ENCODE measurements at places on chromosomes 2 and 18.

DNA sequence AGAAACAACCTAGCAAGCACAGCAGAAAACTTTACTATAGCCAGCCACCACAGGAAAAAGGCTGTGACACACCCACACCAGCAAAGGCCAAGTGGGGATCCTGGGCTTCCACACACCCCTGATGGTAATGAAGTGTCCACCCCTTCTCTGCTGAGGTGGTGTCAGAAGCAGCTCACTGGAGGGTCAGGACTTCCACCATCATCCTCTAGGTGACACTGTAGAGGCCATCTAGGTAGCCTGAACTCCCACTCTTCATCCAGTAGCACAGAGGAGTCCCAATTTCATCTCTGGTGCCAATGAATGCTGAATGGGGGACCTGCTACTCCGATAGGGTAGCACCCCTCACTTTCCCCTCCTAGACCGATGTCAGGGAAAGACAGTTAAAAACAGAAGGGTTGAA is 1544.4 kb downstream of the LRP1B start:
- peak; percentile 13 for DNase-seq

DNA sequence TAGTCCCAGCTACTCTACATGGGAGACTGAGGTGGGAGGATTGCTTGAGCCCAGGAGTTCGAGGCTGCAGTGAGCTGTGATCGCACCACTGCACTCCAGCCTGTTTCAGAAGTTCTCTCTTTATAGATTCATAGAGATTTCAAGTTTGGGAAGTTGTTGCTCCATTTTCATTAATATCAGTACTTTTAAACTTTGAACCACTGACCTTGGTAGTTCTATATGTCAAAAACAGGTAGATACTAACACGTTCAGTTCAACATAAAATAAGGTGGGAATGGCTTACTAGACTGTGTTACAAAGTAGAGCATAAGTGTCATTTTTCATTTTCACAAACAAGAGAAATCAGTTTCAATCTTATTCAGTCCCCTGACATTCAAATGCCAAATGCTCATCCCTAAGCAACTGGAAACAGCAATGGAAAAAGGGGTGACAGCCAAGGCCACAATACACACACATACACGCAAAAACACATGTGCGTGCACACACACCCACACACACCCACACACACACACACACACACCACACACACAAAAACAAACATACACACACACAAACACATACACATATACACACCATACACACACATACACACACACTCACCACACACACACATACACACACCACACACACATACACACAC is 71.7 kb downstream of the PIEZO2 start:
- DNase-seq, result no peak

GRCh38 chr2:159204381-159205144 is 81.9 kb downstream of the WDSUB1 start:
- no peak for DNase-seq

DNA sequence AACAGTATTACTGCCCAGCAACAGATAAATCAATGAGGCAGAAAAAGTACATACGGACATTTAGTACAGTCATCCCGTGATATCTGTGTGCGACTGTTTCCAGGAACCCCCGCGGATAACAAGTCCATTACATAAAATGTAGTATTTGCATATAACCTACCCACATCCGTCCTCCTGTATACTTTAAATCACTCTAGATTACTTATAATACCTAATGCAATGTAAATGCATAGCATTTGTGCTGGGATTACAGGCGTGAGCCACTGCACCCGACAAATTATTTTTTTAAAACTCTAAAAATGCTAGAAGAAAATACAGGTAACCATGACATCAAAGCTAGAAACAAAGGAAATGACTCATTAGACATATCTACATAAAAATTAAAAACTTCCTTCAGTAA is 91.6 kb downstream of the FAM161A start:
- DNase-seq, result no peak

DNA sequence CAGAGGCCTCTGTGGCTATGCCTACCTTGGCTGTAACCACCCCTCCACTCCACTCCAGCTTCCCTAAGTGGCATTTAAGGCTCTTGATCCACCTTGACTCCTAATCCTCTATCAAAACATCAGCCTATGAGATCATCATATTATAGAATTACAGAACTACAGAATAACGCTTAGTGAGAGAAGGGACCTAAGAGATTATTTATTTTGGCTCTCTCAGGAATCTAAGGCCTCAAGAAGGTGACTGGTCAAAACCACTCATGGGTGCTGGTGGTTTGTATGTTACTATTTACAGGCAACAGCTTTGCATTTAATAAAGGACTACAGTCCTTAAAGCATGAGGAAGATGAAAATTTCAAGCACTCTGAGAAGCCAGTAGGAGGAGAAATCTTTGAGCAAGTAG is 118.8 kb downstream of the FSHR start:
- DNase-seq, result no peak

- no peak for DNase-seq
These were observed 156.2 kb upstream of the DNMT3A start for GRCh38 chr2:25497918-25498407.

GRCh38 chr2:196238836-196239380 is 67.5 kb upstream of the STK17B start:
- no peak for DNase-seq

DNA sequence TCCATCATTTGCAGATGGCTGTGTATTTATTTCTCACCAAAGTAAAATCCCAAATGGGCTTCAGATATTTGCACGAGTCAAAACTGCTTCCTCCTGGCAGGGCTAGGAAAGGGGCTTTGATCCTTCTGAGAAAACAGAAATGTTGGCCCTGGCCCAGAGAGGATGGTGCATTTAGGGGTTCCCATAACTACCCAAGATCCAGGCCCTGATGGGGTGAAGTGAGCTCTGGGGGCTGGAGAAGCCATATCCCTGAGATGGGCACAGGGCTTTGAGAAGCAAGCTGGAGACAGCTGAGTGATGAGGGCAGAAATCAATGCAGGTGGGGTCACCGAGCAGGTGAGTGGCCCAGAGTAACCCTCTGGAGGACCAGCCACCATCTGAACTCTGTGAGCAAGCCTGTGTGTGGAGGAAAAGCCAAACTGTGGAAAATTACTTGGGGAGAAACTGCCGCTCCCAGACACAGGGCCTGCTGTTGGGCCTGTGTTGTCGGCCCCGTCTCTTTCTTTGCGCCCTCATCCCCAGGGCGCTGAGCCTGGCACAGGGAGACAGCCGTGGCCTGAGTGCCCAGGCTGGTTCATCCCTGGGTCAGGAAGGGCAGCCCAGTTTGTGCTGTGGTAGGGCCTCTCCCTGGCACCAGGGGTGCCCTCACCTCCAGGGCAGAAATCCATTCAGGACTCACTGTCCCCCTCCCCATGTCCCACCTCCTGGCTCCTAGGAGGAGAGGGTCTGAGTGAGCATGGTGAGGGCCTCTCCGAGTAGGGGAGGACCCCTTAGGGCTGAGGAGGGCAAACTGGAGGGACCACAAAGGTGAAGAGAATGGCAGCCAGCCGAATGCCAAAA is 167.8 kb upstream of the HAAO start:
- no peak for DNase-seq

- DNase-seq, result no peak
These were observed 249.6 kb downstream of the MTX2 start for GRCh38 chr2:176518823-176519222.

DNA sequence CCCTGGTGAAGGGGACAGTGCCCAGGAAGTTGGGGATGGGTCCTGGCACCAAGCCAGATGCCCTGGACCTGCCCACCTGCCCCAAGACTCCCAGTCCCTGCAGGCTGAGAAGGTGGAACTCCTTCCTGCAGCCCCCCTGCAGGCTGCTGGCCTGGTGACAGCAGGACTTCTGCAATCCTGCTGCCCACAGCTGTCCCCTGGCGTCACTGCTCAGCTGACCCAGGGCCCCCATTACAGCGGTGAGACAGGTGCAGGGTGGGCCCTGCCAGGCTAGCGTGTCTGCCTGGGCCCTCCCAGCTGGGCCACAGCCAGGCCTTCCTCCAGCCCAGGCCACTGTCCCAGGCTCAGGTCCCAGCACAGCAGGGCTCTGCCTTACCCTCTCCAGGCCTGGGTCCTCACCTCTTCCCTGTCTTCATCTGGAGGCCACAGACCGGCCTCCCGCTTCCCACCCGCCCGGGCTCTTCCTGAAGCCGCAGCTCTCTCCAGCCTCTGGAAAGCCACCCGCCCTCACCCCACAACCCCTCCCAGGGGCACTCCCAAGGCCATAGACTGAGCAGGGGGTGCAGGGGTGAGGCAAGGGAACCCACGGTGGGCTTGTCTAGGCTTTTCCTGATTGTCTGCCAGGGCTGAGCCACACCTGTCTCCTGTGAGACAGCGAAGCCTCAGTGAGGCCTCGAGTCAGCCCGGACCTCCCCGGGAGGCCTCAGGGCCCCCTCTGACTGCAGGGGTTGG is 8.8 kb upstream of the ERFE start:
- DNase-seq, result no peak

GRCh38 chr2:189252991-189253675 is 73.6 kb upstream of the COL5A2 start:
- DNase-seq, result no peak

DNA sequence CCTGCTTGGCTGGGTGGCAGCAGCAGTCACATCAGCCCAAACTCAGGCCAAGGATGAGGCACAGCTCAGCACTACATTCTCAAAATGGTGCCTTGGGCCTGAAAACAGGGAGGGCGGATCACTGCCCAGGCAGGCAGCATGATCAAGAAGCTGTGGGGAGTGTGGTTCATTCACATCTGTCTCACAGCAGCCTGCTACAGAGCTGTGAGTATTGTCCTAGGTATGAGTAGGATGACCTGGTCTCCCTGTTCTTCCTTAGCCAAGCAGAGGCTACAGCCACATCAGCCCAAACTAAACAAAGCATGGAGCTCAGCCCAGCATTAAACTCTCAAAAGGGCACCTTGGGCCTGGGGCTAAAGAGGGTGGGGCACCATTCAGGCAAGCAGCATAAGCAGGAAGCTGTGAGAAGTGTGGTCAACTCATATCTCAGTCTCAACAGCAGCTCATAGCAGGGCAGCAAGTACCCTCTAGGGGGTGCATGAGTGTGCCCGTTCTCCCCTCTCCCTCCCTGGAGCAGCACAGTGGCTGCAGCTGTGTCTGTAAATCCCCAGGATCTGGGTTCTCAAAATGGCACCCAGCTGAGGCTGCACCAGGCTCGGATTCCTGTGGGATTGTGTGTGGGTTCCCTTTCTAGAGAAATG is 139.6 kb downstream of the TRABD2A start:
- peak; percentile 5 for DNase-seq

- DNase-seq, result no peak
These were observed at the start of gene IL18RAP for GRCh38 chr2:102422910-102423309. TSS of gene IL18RAP (plus strand) at chr2:102423160. CDS start at chr2:102423278, 118 bp downstream.

DNA sequence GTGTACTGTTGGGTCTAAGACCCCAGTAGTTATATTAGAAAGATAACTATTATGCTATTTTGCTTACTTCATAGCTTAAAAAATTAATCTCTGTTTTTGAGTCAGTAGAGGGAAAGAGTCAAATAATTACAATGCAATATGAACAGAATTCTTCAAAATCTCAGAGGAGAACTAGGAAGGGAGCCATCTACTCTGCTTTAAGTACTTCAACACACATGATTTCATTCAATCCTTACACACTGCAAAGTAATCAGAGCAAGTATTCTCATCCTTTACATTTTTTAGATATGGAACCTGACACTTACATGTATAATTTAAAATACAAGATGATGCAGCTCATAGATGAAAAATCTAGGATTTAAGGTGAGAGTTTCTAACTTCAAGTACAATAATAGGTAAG is 27.7 kb downstream of the COL5A2 start:
- no peak for DNase-seq

GRCh38 chr2:217928324-217929181 is 74.2 kb downstream of the TNS1 start:
- no peak for DNase-seq

GRCh38 chr2:206000776-206001175 is 85.2 kb downstream of the INO80D start:
- DNase-seq, result no peak

GRCh38 chr2:73078457-73079411 is 7.2 kb upstream of the SFXN5 start:
- DNase-seq, result no peak

DNA sequence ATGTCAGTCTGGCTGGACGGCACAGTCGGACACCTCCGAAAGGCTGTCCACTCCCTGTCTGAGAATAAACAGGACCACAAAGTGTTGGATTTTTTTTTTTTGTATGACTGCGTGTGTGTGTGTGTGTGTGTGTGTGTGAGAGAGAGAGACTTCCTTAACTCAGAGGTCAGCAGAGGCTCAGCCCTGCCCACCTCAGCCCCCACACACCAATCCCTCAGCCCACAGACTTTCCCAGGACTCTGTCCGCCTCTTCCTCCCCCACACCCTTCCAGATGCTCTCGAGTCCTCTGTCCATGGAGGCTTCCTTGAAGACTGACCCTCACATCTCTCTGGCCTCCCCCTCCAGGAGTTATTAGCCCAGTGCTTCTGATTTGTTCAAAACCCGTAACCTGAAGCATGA is 147.3 kb downstream of the BCL11A start:
- no peak for DNase-seq

- DNase-seq, result no peak
These were observed 83.0 kb upstream of the SOX11 start for GRCh38 chr2:5609201-5609600.

DNA sequence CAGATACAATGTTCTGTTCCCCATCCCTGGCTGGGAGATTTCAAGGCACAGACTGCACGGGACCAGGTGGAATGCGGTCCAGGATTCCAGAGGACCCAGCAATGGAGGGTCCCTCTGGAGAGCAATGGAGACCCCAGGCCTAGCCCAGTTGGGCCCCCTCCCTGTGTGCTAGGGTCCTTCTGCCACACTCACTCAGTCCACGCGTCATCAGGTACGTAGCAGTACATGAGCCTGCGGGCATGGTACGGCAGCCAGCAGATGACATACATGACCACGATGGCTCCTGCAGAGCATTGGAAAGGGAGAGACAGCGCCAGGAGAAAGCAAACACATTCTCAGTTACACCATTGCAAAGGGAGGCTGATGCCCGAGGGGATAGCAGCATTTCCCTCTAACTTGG is 10.1 kb downstream of the NTSR2 start:
- no peak for DNase-seq

- no peak for DNase-seq
These were observed 513.5 kb downstream of the CMPK2 start for GRCh38 chr2:6352247-6352646.

GRCh38 chr2:53006980-53007379 is 760.6 kb upstream of the CHAC2 start:
- no peak for DNase-seq

DNA sequence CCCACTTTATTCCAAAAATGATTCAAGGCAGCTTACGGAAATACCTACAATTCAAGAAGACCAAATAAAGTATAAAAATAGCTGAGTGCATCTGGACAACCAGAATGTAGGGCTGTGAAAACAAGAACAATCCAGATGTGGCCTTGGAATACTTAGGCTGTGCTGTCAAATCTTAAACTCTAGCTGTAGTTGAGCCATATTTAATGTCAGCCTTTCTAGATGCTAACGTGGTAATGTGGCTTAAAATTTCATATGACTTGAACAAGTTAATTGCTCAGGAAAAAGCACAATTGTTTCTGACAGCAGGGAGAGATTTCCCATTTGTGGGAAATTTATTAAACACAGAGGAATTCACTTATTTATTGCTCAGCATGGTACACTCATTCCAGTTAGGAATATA is 14.6 kb upstream of the NAPG start:
- DNase-seq, result no peak

- DNase-seq, result peak; percentile 36
These were observed 429 bp downstream of the C2orf76 start for GRCh38 chr2:119366161-119366648.

Measured in cerebellar cortex (tissue), 1 donor.